ENCODE measurements at places on chromosomes 13 and 19. TPM values are rescaled to one million over a fixed set of nuclear protein-coding genes. Genes with fewer than 3 reads are reported as not detected.

Gene ADAMTS10
- 4.7 TPM for total RNA-seq

Gene RGS9BP
- total RNA-seq: 0.37 TPM

- no peak for DNase-seq
Observed at GRCh38 chr19:54412877-54413276, 2.4 kb upstream of the TTYH1 start.

GRCh38 chr13:55159765-55160164 is 1981.0 kb upstream of the PRR20A start:
- DNase-seq: no peak

GRCh38 chr13:40376296-40376849 is 290.1 kb downstream of the FOXO1 start:
- DNase-seq: no peak

GRCh38 chr19:15623711-15624318 is 8.8 kb downstream of the CYP4F8 start:
- DNase-seq: no peak

DNA sequence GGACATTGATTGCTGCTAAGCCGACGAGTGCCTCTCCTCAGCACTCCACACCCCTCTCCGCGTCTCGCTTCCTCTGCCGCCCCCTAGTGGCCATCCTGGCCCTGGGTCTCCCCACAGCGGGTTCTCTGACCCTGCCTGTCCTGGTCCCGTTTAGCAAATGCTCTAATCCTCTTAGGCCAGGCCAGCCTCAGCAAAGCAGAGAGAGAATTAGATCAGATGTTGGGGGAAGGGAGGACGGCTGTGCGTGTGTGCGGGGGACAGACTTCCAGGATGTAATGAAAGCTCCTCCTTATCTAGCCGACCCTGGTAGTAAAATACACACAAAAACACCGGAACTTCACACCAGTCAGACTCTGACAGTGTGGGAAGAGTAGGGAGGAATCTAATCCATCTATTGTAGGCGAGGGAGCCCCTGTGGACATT is 4.5 kb downstream of the TPRX2 start:
- peak; percentile 81 for DNase-seq

- DNase-seq: no peak
Observed at GRCh38 chr13:53150568-53150967, 122.0 kb downstream of the OLFM4 start.

- DNase-seq: no peak
Observed at GRCh38 chr13:94713561-94714182, 1.3 kb upstream of the SOX21 start.

DNA sequence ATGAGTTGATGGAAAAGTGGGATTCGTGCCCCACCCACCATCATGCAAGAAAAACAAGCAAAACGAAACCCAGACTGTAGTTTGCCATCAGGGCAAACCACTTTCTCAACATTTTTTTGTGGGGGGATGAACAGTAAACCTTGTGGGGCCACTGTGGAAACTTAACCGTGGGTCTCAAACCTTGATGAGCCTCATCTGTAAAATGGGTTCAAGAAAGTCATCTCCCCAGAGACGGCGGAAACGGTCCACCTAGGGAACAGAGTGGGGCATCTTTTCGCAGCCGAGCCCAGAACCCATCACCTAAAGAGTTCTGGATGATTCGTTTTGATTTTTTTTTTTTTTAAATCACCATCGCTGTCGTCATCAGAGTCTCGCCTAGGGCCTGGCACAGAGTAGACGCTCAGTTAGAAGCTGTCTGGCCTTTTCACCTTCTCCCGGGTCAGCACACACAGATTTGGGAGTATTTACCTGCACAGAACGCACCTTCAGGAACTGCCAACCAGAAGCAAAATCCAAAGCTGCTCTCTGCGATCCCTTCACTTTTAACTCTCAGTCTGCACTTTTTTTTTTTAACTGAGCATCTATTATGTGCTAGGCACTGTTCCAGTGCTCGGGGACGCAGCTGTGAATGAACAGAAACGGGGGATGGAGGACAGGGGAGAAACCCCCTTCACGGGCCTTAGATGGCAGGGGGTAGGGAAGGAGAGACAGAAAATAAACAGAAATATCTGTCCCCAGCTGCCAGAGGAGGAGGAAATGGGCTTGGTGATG is 69.8 kb downstream of the CELF5 start:
- DNase-seq: no peak

DNA sequence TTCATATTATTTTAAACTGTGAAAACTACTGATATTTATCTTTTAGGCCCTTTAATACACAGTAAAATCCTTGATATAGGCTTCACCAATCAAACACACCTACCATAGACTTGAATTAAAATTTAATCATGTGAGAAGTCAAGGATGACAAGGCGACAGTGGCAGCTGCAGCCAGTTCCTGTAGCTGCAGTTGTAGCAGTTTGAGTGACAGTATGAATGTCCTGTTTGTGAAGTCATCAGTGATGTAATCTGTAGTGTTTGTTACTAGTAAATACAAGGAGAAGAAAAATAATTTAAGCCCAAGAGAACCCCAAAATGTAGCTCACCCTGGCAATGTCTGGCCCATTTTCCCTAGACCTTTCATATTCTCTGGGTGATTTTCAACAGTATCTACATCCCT is 897.0 kb downstream of the SLITRK6 start:
- DNase-seq: no peak

Gene JSRP1
- total RNA-seq: not detected

DNA sequence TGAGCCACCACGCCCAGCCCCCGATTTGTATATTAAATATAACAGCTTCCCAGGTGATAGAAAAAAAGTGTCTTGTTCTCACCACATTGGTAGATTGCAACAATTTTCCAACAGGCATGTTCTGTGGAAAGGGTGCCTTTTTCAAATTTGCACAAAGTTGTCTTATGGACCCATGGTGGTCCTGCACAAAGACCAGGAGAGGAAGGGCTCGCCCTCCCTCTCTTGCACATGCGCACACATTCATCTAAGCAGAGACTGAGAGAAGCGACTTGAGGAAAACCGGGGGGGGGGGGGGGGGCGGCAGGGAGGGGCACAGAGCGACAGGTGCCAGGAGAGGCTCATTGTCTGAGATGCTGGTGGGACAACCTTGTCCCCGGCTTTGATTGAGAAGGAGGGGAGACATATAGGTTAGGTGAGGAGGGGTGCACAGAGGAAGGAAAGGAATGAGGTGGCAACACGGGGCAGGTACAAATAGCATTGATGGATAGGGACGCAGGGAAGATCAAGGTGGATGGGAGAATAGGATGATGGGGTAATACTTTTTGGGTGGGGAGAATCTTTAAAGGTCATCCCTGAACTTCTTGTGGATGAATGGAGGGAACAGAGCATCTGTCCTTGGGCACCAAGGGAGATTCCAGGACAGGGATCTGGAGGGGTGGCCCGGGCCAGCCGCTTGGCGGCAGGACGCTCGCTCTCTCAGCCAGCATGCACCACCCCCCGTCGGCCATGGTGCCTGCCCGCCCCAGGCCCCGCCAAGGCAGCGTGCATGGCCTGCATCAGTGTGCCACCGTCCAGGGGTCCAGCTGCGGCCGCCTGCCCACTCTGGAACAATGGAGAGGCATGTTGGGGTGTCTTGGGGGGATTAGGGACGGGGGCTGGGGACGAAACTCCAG is 76.0 kb downstream of the IER2 start:
- no peak for DNase-seq

All from MG63 (cell line).